ENCODE measurements at places on chromosomes 6 and 20.

DNA sequence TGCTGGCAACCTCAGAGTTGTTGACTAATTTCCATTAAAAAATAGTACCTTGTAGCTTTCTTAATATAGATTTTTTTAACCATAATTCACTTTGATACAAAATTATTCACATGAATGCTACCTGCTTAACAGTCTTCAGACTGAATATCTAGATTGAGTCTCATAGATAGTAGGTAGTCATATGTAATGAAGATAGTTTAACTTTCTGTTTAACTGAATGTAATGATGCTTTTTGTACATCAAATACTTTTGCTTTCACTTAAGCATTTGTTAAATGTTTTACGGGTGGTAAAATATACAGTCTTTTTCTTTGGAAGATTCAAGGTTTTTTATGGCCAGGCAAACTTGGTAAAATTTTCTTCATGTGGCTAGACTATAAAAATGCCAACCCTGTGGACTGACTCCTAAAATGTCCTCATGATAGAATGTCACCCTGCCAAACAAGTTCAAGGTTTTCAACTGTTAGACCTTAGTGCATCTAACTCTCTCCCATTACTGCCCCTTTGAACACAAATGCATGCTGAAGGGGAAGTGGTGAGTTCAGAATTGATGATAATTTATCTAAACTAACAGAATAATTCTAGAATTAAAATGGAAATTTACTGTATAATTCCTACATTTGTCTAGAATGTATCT, 16.4 kb downstream of the TBPL1 start:
- DNase-seq: no peak
- H3K27me3 ChIP-seq: no peaks in the 10 kb centered on the region
- H3K4me3 ChIP-seq: no peak overlapping the region
- no peak overlapping the region for H3K27ac ChIP-seq
- H3K36me3 ChIP-seq: no peaks in the 10 kb centered on the region

- H3K4me1 ChIP-seq: no peaks in the 10 kb centered on the region
- no peaks in the 10 kb centered on the region for H3K36me3 ChIP-seq
- no peak for DNase-seq
- H3K27me3 ChIP-seq: peaks cover 43% of the 10 kb centered on the region
Measured at GRCh38 chr20:18276821-18277220, 11.5 kb upstream of the ZNF133 start.

DNA sequence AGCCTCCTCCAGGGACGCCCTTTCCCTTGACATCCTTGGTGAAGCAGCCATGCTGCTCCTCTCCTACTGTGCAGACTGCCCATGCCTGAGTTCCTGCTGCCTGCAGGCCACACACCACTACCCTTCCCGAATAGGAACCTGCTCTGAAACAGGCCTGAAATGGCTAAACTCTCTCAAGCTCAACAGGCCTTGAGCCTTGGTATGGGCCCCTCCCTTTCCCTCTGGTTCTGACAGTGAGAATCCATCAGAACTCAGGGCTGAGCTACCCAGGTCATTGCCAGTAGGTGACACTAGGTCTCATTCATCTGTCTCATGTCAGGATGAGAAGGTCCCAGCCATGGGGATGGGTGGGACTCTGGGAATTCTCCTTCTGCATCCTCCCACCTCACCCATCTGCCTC, 25.7 kb downstream of the RAET1L start:
- peaks cover 3% of the 10 kb centered on the region for H3K36me3 ChIP-seq
- no peak overlapping the region for H3K27ac ChIP-seq
- H3K4me3 ChIP-seq: no peak overlapping the region
- peaks cover 5% of the 10 kb centered on the region for H3K4me1 ChIP-seq

GRCh38 chr6:47028835-47029360, 13.2 kb downstream of the ADGRF1 start:
- DNase-seq: no peak
- H3K27ac ChIP-seq: no peak overlapping the region
- H3K27me3 ChIP-seq: peaks cover 9% of the 10 kb centered on the region

- H3K4me3 ChIP-seq: no peak overlapping the region
- peaks cover 20% of the 10 kb centered on the region for H3K4me1 ChIP-seq
- no peak for DNase-seq
- peaks cover 3% of the 10 kb centered on the region for H3K27me3 ChIP-seq
Measured at GRCh38 chr6:150119173-150119572, 23.7 kb upstream of the PPP1R14C start.

DNA sequence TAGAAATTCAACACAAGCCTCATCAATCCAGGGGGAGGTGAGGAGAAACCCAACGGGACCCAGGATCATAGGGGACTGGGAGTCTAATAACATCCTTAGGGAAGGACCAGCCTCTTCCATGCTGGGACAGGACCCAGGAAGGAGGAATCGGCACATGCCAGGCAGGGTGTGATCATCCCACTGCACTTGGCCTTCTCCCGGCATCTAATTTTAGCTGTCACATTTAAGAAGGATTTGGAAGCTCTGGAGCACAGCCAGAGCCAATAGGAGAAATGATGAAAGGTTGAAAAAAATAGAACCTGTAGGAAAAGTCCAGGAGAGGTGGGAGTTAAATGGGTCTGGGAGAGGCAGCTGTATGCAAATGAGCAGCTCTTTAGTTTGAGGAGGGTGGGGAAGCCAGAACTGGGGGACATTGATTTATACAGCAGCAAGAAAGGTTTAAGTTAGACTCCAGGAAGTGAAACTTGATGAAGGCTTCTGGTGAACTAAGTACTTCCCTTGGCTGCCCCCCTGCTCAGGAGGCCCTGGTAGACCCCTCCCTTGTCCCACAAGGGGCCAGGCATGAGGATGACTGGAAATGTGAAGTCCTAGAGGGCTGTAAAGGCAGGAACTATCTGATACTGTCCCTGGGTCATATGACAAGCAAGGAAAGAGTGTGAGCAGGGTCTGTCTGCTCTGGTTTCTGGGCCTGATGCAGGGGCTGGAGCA, 260.3 kb downstream of the LRFN2 start:
- DNase-seq: no peak
- H3K4me3 ChIP-seq: no peak overlapping the region
- no peaks in the 10 kb centered on the region for H3K36me3 ChIP-seq
- H3K27ac ChIP-seq: no peak overlapping the region
- H3K4me1 ChIP-seq: no peaks in the 10 kb centered on the region
